ENCODE measurements at places on chromosomes 11 and 22. TPM values are rescaled to one million over a fixed set of nuclear protein-coding genes. Genes with fewer than 3 reads are reported as not detected.

CASP5 gene
- not detected for total RNA-seq

NLRP14 gene
- total RNA-seq: under 0.01 TPM

PDGFD gene
- total RNA-seq: 3.0 TPM

TYR gene
- not detected for total RNA-seq

SDHD gene
- total RNA-seq: 83.2 TPM

GRCh38 chr11:133834682-133835592 is 10.4 kb downstream of the SPATA19 start:
- peak; percentile 4 for DNase-seq

DNA sequence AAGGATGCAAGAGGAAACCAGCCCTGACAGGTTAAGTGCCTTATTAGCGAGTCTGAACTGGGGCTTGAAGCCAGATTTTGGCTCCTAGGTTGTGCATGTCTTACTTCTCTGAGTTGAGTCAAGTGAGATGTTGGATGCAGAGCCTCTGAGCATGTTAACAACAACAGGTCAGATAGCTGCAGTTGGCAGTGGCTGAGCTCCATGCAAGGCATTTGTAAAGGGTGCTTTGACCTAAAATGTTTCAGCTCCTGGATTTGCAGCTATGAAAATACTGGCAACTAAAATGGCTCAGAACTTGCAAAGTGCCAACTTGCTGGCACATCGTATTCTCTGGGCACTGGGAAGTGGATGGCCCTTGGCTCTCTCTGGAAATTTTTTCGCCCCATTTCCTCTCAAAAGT is 16.4 kb upstream of the CSRP3 start:
- DNase-seq: no peak

DNA sequence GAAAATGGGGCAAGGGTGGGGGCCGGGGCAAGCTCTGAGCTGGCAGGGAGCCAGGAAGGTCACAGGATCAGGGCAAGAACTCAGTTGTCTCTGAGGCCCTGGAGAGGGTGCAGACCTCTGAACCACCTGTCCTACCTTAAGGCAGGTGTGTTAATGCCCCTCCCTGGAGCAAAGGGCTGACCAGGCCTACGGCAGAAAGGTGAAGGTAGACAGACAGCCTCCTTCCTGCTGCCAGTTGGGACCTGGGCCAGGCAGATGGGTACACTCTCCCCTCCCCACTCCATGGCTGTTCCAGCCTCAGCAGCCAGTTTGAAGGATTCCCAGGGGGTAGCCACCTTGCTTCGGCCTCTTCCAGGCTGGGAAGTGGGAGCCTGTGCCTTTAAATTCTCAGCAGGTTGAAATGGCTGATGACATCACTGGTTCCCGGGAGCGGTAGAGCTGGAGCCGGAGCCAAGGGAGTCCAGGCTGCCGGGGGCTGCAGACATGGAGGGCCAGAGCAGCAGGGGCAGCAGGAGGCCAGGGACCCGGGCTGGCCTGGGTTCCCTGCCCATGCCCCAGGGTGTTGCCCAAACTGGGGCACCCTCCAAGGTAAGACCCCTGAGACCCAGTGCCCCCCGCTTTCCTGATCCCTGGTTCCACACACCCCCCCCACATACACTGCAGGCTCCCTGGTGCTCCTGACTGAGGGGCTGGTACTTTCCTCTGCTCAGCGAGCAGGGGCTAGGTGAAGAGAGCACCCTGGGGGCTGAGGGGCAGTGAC is at the start of gene INPP5J:
TSS of gene INPP5J (plus strand) at position 435 of the 760 bp plus-strand sequence. CDS start at position 484, 49 bp downstream.
- peak; percentile 50 for DNase-seq

DNA sequence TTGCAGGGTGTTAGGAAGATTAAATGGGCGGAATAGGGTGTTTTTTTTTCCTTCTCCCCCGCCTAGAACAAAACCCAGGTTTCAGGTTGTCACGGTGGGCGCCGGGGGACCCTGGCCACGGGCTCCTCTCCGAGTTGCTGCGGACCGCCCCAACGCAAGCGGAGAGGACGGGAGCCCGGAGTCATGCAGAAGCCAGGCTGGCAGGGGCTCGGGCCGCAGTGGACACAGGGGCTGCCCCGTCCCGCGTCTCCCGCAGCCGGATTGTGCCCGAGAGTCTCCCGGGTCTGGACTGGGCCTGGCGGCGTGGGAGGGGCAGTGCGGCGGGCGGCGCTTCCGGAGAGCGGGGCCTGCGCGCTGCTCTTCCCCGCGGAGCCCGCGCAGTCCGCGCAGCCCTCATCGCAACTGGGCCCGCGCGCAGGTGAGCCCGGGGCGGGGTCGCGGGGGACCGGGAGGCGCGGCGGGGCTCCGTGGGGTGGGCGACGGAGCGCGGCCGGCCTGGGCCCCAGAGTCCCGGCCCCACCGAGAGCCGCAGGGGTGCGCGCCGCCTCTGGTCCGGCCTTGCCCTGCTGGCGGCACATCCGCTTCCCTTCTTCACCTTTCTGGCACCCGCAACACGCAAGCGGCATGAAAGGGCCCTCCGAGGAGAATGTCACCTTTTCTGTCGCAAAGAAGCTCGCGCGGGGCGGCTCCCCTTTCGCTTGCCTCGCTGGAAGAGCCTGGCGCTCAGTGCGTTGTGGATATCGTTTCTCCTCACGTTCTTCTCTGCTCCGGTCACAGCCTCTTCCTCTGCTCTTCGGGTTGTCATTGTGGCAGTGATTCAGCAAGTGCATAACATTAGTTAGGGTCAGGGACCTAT is at the start of gene TIRAP:
TSS of gene TIRAP (plus strand) at position 358 of the 856 bp plus-strand sequence. CDS start 7,802 bp downstream, outside the sequence.
- peak; percentile 42 for DNase-seq

DNA sequence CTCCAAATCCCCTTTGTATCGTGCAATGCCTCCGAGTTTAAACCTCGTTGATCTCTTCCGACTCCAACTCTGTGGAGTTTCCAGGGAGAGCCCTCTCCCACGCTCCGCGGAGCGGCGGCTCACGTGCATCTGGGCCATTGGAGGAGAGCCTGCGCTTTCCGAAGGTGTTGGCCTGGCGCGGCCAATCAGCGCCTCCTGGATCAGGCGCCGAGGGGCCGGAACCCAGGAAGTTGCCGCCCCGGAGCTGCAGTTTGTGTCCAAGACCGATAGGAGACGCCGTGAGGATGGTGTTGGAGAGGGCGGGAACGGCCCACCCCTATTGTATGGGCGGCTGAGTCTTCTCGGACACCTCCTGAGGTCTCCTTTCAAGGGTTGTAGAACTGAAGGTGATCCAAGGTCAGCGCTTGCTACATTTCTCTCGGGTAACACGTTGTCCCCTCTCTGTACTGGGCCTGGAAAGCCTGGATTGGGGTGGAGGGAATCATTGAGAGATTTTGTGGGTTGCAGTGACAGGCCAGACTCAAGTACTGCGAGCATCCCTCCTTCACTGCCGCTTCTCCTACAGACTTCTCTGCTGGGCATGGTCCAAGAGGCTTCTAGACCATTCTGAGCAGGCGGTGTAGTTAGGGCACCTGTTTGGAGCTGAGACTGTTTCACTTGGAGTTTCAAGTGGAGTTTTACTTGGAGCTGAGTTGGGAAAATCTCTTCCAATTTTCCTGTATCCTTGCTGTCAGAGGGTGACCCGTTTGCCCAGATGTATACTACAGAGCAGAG is 1.7 kb downstream of the ADAMTS15 start:
- DNase-seq: peak; percentile 82

GRCh38 chr22:40648386-40648785 is 11.9 kb upstream of the MRTFA start:
- no peak for DNase-seq

- peak; percentile 7 for DNase-seq
Observed at GRCh38 chr11:45252134-45252856, 33.8 kb downstream of the SYT13 start.

- DNase-seq: no peak
Observed at GRCh38 chr22:27022274-27022895, 365.0 kb downstream of the MIAT start.

DNA sequence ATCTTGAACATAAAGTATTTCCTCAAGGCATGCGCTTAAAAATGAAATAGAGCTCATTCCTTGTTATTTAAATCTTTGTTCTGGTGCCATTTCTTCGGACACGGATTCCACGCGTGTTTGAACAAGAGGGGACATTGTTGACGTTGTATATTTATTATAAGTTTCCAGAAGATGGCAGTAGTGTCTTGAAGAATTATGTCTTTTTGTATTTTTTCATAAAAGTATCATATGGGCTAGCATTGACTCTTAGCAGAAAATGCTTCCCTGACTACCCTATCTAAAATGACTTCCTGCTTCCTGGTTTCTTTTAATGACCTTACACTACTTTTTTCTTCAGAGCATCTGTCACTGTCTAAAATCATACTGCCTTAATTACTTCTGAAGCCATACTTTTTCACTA is 20.4 kb downstream of the BIRC2 start:
- peak; percentile 23 for DNase-seq

- peak; percentile 48 for DNase-seq
Observed at GRCh38 chr11:120248551-120249278, 8.8 kb downstream of the POU2F3 start.

GRCh38 chr11:77332259-77332658 is 30.8 kb upstream of the GDPD4 start:
- DNase-seq: no peak

GRCh38 chr11:695288-695537 is 191 bp upstream of the DEAF1 start:
- no peak for DNase-seq

DNA sequence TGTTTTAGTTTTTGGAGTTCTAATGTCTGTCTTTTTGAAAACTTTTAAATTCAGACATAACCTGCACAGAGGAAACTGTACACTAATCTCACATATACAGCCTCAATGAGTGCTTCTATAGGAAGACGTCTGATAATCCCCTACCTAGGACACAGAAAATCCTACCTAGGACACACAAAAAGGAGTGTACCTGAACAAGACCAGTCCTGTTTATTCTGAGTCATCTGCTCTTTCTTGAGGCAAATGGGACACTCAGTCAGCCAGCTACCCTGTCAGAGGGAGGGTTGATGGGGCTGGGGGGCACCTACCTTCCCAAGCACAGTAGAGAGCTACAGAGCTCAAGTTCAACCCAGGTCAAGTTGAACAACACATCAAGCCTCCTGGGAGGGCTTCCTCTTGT is 346.6 kb upstream of the NCAM1 start:
- DNase-seq: no peak

All from IMR-90 (cell line).